Left renal pelvis (tissue), 4 donors: ENCODE measurements at places on chromosomes 16 and 17.

DNA sequence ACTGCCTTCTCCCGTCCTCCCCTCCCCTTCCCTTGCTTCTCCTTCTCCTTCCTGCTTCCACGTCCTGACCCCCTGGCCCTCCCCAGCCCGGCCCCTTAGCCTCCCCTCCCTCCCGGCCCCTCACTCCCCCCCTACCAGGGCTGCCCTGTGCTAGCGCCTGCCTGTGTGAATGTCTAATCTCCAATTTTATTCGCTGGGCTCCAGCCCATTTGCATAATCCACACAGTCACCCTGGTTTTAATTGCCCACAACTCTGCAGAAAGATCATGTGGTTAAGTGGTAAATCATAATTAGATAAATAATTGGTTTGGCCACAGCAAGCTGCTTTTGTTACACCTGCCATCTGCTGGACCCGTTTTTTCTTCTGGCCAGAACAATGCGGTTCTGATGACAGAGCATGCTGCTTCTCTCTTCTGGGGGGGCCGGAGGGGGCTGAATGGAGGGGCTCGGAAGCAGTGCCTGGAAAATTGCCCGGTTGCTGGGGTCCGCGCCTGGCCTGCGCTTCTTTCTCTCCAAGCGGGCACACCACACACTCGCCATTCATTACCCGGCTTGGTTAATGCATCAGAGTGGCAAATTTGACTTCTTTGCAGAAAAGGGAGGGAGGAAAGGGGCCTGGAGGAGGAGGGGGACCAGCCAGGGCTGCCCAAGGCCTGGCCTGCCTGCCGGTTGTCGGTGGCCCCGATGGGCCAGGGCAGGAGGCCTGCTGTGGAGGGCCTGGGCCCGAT lies 19.5 kb upstream of the GSE1 start:
- DNase-seq, result no peak

- DNase-seq, result no peak
These were observed 30.7 kb downstream of the ADGRG5 start for GRCh38 chr16:57572978-57573728.

DNA sequence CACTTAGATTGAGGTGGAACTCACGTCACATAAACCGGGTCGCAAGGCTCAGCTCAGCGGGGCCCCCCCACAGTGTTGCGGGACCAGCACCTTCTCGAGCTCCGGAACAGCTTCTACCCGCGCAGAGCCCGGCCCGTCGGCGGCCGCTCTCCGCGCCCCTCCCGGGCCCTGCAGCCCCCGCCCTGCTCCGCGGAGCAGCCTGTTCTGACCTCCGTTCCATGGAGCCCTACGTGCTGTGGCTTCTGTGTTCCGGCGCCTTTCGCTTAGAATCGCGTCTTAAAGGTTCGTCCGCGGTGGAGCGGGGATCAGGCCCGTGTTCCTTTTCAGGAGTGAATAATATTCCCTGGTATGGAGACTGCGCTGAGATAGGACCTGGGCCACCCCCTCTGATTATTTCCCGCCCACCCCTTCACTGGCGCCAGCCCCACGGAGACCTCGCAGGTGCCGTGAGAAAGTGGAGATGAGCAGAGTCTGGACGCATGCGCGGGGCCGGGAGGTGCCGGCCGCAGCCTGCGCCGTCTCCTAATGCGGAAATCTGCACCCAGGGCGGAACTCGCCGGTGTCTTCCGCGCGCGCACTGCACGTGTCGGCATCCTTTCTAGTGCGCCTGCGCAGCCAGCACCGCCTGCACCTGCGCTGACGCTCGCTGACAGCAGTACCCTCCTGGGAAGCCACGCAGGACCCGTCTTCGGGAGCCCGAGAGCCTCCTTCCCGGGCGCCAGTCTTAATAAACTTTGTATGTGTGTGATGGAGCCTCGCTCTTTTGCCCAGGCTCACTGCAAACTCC lies 30.9 kb downstream of the ZNF778 start:
- no peak for DNase-seq

DNA sequence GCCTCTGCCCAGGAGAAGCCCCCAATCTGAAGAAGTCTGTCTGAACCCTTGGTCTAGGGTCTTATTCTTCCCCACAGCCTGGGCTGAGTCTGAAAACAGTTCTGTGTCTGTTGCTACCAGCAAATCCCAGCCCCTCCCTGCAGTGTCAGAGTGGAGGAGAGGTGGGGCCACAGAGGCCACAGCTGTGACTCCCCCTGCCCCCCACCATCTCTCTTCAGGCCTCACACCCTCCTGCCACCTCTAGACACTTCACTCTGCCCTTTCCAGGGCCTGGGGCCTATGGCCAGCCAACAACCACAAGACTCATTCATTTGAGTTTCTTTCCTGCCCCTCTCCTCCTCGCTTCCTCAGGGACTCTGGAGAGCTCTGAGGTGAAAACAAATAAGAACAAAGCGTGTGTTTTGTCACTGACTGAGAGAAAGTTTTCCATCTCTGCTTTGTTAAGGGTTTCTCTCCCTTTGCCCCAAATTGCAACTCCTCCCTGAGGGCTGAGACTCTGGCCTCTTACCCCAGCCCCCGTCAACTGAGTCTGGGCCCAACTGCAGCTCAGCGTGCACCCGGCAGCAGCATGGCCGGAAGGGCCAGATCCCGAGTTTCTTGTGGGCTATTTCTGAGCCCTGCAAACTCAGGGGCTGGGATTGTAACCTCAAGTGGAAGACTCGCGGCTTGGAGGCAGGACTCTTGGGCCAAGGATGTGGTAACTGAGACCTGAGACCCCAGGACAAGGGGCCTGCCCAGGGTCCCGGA lies 13.2 kb downstream of the C17orf50 start:
- no peak for DNase-seq

DNA sequence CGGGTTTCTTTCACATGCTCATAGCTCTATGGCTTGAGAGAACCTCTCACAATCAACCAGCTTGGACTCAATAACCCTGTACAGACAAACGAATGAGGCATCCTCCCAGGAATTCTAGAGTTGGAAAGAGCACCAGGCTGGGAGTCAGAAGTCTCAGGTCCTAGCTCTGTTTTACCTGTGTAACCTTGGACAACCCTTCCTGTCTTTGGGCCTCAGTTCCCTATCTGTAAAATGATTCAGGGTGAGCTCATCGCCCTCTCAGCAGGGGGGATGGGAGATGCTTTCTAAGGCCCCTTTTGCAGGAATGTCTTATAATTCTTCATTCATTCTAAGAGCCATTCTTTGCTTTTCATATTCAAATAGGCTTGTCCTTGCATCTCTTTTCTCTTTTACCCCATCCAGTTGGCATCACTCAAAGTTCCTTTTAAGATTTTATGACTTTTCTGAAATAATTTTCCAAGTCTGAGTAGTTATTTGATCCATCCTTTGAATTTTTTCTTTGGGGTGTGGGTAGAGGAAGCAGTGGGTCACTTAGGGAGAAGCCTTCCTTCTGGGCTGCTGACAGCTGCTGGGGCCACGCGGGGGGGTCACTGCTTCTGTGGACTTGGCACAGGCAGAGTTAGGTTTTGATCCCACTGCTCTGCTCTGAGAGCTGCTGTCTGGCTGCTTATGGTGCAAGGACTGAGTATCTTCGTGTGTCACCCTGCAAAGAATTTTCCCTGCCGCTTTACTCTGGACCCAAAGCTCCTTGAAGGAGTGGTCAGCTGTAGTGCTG lies 102.7 kb downstream of the UTP18 start:
- DNase-seq, result no peak

DNA sequence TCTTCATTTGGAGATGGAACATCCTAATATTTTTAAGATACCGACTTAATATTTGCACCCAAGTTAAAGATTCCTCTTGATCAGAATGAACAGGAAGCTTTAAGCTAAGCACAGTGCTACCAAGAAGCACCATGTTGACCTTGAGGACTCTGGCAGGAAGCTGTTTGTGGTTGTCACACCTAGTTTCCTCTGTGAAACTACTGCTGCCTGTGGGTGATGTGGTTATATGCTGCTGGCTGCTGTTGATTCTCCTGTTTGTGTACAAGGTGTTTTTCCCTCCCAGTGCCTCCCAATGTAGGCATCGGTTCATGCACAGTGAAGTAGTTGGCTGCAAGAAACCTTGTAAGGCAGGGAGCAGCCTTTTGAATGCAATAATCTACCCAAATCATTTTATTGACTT lies 23.4 kb downstream of the RBL2 start:
- DNase-seq, result no peak

- no peak for DNase-seq
These were observed 354.0 kb upstream of the CDH8 start for GRCh38 chr16:62390214-62390613.

- no peak for DNase-seq
These were observed 52.7 kb upstream of the KSR1 start for GRCh38 chr17:27403480-27404005.

DNA sequence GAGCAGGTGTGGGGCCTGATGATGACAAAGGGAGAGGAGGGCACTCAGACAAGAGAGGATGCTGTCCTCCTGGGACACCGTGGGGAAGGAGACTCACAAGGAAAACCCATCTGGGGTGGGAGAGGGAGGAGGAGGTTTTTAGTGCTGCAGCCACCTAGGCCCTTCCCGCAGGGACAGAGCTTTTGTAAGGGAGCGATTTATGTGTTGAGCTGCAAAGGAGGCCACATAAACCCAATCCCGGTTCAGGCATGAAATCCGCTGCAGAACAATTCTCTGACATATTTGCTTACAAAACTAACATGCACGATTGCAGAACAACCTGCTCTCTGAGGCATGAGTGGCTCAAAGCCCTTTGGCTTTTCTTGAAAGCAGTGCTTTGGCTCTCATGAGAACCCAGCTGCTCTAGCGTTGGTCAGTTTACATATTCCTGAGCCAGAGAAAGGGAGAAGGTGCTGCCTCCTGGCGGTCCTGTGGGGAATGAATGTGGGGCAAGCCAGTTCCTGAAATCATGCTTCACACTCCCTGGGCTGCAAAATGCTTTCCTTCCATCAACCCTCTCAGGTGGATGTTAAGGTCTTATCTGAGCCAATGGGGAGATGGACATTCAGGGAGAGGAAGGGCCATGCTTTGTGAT lies 122.4 kb upstream of the NLRP1 start:
- peak; percentile 52 for DNase-seq

DNA sequence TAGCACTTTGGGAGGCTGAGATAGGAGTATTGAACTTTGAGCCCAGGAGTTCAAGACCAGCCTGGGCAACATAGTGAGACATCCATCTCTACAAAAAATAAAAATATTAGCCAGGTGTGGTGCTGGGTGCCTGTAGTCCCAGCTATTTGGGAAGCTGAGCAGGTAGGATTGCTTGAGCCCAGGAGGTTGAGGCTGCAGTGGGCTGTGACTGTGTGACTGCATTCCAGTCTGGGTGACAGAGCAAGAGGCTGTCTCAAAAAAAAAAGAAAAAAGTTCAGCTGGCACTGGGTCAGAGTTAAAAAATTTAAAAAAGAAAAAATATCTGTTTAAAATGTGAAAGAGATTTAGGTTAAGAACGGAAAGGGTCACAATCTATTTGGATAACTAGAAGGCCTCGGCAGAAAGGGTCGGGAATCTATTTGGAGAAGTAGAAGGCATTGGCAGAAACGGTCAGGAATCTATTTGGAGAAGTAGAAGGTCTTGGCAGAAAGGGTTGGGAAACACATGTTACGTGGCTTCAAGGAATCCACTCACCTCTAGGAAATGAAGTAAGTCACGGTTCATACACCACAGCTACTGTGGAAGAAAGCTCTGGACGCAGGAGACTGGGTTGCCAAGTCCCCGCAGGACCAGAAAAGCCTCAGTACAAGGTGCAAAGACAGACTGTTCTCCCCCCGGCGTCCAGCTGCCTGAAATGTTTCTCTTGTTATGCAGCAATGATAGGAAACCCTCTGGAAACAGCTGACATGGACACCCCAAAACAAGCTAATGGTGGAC lies 25.3 kb downstream of the LMF1 start:
- no peak for DNase-seq

GRCh38 chr17:38942696-38943334 lies 17.4 kb downstream of the LASP1NB start:
- no peak for DNase-seq

DNA sequence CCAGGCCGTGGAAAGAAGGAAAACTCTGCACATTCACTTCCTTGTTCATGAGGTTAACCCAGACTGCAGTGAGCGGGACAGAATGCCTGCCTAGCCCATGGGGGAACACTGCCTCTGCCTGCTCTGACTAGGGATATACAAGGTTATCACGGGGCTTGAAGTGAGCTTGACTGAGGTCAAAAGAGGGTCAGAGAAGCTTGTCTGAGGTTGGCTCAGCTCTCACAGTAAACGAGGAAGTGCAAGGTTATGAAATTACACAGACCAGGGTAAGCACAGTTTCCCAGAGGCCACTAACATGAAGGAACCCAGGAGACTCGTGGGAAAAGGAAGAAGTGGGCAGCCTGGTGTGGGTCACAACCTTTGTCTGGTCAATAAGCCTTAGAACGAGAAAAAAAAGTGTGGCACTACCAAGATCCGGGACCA lies 28.7 kb downstream of the HIC1 start:
- no peak for DNase-seq

DNA sequence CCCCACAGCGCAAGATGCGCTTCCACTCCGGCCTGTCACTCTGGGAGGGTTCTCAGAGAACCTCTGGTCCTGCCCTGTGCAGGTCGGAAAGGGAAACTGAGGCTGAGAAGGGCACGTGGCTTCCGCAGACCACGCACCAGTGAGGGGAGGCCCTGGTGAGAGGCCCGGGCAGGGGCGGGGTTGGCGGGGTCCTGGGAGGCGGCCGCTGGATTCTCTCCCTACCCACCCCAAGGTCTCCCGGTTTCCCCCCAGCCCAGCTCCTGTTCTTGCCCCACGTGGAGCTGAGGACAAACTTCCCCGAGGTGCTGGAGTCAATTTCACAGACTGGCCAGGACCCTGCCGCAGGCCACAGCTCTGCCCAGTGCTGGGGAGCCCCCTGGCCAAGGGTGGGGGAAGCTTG lies 11.5 kb downstream of the CCL17 start:
- no peak for DNase-seq

DNA sequence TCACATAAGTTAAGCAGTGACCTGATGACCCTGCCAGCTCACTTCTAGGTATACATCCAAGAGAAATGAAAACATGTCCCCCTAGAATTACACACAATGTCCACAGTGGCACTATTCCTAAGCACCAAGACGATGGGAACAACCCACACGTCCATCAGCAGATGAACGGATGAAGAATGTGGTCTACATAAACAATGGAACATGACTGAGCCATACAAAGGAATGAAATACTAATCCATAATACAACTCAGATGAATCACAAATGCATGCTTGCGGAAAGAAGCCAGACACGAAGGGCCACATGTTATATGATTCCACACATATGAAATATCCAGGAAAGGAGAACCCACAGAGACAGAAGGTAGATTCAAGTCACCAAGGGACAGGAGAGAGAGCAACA lies 17.4 kb downstream of the USP22 start:
- DNase-seq, result no peak

- DNase-seq, result no peak
These were observed 4.0 kb upstream of the FTSJ3 start for GRCh38 chr17:63831505-63831904.

GRCh38 chr16:6527646-6528045 lies 805.0 kb upstream of the RBFOX1 start:
- DNase-seq, result no peak

DNA sequence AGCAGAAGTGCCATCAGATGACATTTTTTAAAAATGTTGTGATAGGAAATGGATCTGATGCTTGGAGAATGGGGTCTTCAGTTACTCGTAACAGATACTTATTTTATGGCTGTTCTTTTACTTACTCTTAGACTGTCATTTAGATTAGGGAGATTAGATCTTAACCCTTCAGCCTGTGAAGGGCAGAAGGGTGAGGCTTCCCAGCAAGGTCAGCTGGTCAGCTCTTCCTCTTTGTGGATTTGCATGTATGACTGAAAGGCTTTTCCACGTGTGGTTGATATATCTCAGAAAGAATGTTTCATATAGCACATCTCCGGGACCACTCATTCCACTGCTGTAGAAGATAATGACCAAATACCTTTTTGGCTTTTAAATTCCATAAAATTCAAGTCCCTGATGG lies 27.4 kb downstream of the GRB7 start:
- DNase-seq, result no peak

GRCh38 chr16:89448656-89449055 lies 41.7 kb downstream of the ANKRD11 start:
- no peak for DNase-seq

- no peak for DNase-seq
These were observed 73.3 kb downstream of the AKAP1 start for GRCh38 chr17:57158325-57158724.
